Stimulated activated naive CD4-positive, alpha-beta T cell (primary cell): ENCODE measurements at places on chromosomes 11 and 22.

DNA sequence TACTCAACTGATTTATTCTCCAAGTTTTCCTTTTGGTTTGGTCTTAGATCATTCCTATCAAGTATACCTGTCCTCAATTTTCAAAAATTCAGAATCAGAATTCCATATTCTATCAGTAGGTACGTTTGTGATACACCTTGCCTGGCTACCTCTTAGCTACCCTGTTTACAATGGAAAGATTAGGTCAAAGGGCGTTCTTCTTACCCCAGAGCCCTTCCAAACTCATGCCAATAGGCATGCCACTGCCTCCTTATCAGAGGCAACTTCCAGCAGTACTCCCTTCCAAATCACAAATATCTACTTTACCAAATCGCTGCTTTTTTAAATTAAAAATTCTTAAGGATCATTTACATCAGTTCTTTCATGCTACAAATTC is 1.0 kb downstream of the PATL1 start:
- no peak for DNase-seq

- no peak for DNase-seq
Observed at GRCh38 chr22:41469218-41469851, 418 bp downstream of the ACO2 start.

- no peak for DNase-seq
Observed at GRCh38 chr11:34775417-34775888, 140.7 kb downstream of the APIP start.

DNA sequence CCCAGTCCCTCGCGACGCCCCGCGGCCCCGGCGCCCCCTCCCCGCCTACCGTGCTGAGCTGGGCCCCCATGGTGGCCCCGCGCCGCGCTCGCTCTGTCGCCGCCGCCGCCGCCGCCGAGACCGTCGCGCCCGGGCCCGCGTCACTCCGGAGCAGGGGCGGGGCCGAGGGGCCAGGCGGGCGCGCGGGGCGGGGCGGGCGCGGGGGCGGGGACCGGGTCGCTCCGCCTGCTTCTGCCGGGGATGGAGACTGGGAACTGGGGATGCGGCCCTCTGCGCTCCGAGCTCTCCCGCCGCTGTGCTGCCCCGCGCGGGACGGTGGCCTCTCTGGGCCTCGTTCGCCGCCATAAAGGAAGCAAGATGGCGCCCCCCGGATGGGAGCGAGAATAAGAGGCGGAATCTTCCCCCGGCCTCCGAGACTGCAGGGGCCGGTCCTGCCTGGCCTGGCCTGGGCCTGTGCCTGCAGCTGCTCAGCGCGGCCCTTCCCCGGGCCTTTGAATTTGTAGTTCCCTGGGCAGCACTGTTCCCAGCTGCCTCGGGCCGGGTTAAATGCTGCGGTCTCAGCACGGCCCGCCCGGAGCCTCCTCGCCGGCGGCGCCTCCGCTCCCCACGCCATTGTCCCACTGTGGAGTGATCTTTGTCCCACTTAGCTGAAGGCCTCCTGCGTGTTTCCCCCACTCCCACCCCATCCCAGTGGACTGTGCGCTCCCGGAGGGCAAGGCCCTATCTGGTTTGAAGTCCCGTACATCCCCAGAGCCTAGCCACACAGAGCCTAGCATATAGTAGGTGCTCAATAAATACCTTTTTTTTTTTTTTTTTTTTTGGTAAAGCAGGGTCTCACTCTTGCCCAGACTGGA is at the start of gene CYB5R3:
Gene CYB5R3, minus strand, starts transcription at position 147 of the 854 bp plus-strand sequence. Its CDS starts 77 bp downstream, at position 70.
- peak; percentile 88 for DNase-seq

GRCh38 chr11:121105063-121105480 is 4.0 kb downstream of the TECTA start:
- no peak for DNase-seq

DNA sequence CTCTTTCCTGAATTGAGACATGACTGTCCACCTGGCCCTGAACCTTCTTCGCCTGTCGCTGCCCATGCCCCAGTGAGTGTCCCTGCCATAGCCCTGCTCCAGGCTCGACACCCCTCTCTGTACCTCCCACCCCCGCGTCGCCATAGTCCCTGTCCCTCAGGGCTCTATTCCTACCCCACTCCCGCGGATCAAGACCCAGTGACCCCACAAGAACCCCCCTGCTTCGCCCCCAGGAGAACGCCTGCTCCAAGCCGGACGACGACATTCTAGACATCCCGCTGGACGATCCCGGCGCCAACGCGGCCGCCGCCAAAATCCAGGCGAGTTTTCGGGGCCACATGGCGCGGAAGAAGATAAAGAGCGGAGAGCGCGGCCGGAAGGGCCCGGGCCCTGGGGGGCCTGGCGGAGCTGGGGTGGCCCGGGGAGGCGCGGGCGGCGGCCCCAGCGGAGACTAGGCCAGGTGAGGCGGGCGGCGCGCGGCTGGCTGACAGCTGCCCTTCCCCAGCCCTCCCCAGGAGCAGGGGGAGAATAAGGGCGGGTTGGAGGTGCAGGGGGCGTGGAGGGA is 5.6 kb downstream of the NRGN start:
- DNase-seq: no peak

- no peak for DNase-seq
Observed at GRCh38 chr11:9176550-9176949, 85.2 kb upstream of the SCUBE2 start.

DNA sequence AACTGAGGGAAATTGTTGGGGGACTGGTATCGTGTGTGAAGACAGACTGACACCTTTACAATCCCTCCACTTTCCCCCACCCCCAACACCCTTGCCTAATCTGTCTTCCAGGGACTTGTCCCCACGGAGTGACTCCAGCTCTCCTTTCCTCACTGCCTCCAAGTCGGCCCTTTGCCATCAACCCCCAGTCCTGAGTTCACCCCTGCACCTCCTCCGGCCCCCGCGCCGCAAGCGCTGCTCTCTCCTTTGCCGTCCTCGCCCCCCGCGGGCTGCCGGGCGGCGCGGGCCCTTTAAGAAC is 183 bp upstream of the ABCG4 start:
- no peak for DNase-seq

DNA sequence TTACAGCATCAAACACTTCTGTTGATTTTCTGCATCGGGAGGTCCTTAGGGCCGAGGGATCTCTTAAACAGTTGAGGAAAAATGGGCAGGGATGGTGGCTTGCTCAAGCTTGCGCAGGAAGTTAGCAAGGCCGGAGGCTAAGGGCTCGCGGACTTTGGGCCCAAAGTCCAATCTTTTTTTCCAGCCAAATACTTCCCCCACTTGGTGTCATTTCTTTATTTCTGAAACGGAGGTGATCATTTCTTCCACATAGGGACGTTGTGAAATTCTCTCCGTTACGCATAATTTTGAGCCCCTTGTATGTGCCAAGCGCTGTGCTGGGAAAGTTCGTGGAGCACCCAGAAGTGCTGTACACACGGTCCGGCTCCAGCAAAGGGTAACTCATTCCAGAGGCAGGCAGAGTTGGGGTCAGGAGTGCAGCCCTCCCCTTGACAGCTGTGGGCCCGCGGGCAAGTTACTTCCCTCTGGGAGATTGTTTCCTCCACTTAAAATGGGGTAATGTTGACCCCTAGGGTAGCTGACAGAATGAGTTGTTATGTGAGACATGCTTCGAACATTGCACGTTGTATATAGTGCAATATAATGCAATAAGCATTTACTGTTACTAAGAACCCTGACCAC is 809 bp downstream of the MIEF1 start:
- DNase-seq: no peak

GRCh38 chr22:22771696-22772377 is 115.8 kb upstream of the IGLL5 start:
- no peak for DNase-seq

DNA sequence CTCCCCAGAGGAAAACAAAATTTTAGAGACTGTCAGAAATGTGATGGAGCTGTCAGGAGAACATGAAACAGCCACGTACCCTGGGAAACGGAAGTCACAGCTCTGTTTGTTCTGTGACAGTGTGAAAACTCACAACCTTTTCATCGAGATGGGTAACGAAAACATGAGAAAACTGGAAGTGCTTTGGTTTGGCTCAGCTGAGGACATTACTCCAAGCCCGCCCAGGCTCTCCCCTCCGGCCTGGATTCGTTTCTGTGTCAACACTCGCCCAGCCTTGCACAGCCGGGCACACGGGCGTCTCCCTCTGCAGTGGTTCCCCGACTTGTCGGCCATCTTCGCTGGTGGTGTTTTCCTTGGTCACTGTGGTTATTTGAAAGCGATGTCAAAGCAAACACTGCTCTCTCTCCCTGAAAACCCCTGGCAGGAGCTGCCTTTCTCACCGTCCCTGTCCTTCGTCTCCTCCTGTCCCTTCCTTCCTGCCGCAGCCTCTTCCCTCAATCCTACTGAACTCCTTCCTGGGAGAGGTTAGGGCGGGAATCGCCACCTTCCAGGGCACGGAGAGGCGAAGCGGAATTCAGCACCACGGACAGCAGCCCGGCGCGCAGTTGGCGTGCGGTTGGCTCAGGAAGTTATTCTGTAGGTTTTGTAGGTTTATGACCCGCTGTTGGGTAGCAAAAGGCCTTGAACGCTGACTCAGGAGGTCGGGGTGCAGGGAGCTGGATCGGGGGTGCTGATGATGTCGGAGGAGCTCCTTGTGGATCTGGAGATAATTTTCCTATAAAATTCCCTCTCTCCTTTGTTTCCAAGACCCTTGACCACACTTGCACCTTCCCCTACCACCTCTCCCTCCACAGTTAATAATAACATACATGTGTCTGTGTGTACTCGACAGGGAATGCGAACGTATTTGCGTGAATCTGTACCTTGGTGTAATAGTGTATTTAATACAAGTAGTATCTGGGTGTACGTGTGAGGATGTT is 13.1 kb upstream of the RPS19BP1 start:
- DNase-seq: peak; percentile 63

- DNase-seq: no peak
Observed at GRCh38 chr11:118184784-118185579, 8.5 kb upstream of the SCN2B start.

DNA sequence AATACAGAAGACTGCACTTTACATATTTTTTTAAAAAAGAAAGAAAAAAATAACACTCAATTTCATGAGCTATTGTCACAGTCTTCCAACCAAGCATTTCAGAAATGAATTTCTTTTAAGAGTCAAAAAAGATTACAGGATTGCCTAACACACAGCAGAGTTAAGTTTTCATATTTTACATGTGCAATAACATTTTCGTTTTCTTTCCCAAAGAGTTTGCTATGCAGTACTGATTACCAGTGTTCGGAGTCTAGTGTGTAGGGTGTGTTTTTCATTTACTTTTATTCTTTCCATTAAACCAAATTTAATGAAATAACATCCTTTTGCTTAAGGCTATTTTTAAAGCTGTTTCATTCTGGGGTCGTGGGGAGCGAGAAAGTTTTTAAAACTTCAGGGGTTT is 53.2 kb downstream of the MN1 start:
- DNase-seq: no peak

GRCh38 chr11:64224891-64225607 is 937 bp downstream of the TRPT1 start:
- no peak for DNase-seq

DNA sequence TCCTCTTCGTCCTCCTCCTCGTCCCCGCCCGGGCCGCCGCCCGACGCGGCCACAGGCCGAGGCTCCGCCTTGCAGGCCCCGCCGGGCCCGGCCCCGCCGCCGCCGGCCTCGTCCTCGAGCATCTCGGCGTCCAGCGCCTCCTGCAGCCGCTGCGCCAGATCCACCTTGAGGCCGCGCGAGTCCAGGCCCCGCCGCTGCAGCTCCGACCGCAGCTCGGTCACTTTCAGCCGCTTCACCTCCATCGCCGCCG is 417 bp downstream of the HNRNPUL2 start:
- DNase-seq: no peak

DNA sequence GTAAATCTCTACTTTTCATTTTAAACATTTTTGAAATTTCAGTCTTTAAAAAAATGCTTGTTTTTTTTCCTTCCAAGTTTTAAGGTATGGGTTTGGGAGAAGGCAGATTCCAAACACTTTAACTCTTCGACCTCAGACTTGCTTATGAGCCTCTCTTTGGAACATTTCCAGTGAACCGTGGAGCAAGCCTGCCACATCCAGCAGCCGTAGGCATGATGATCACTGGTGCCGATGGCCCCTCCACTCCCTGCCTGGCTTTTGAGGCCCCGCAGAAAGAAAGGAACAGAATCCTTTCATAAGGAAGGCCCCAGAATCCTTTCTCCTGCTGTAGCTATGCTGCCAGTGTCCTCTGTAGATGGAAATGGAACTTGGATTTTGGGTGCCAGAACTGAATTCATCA is 50.7 kb downstream of the BMAL1 start:
- no peak for DNase-seq

- DNase-seq: no peak
Observed at GRCh38 chr22:24186352-24186740, 5.1 kb downstream of the SUSD2 start.

DNA sequence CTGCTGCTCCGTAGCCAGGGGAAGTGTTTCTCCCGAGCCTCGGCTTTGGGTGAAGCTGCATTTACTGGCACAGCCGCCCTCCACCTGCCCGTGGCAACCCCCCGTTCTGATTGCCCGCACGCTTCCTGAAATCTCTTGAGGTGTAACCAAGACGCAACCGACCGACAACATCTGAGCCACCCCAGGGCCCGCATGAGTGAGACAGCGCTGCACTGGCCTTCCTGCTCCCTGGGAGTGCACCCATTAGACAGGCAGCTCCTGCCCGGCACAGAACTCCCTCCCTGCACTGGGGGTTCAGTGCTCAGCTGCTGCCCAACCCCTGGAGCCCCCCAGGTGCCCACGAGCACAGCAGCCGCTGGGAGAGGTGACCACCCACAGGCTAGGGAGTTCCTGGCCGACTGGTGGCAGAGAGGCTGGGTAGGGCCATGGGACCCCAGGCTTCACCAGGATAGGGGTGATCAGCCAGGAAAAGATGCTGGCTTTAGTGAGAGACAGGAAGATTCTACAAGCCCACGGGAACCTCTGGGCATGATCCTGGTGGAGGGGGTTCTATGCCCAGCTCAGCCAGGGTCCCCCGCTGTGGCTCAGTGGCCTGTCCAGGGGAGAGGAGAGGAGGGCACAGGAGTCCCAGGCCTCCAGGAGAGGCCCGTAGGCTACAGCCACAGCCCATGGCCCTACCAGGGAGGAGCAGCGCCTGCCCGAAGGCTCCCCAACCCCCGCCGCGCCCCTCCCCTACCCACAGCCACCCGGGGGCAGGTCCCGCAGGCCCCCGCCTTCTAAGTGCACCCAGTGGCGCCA is 14.6 kb downstream of the PLXNB2 start:
- DNase-seq: no peak

DNA sequence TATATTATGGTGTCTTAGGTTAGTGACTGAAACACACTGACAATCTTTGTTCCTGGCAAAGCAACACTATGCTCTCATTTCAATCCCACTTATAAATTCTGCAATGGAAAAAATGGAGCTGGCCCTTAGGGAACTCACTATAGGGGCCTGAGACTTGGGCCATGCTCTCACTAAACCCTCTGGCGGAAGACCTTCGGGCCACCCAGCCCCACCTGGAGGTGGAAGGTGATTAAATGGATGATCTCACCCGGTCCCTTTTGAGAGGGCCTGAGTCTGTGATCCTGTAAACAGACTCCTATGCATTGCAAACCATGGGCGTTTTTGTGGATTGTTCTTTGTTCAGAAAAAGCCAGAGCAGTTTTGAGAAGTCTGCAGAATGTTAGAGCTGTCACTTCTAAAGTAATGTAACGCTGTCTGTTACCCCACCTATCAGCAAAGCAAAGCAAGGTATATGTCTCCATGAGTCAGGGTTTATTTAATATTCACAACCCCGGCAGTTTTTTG is 17.0 kb upstream of the CDON start:
- DNase-seq: no peak

- peak; percentile 88 for DNase-seq
Observed at GRCh38 chr11:61026121-61027031, 54.9 kb downstream of the CD6 start.

GRCh38 chr11:46523290-46523689 is 70.5 kb downstream of the AMBRA1 start:
- no peak for DNase-seq
